ENCODE measurements at places on chromosomes 7 and 10.

DNA sequence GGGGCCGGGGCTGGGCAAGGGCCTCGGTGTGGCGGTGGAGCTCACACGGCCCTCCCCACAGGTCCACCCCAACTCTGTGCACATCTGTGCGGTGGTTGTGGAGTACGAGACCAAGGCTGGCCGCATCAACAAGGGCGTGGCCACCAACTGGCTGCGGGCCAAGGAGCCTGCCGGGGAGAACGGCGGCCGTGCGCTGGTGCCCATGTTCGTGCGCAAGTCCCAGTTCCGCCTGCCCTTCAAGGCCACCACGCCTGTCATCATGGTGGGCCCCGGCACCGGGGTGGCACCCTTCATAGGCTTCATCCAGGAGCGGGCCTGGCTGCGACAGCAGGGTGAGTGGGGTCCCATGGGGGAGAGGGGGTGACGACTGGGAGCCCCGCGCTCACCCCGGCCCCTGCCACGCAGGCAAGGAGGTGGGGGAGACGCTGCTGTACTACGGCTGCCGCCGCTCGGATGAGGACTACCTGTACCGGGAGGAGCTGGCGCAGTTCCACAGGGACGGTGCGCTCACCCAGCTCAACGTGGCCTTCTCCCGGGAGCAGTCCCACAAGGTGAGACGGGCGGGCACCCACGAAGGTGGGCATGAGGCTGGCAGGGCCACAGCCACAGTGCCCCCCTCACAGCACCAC, 8.8 kb downstream of the TMEM120A start:
- no peak for DNase-seq

GRCh38 chr10:129090618-129091366, 376.2 kb upstream of the MGMT start:
- no peak for DNase-seq

DNA sequence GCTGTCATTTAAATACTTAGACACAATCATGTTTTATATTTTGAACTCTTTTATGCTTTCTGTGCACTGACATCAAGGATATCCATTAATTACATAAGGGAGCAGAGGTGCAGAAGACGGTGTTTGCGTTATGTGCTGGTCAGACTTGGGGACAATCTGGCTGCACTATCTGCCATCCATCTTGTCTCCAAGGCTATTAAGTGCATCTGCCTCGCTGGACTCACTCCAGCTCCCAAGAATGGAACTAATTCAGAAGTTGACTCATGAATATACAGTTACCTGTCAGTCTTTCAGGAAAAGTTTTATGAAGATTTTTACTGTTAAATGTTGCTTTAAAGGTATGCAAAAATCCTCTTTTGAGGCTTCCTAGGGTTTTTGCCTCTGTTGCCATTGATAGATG, 391.0 kb downstream of the SUGCT start:
- no peak for DNase-seq

- DNase-seq = no peak
Measured at GRCh38 chr7:29319719-29320521, 125.3 kb downstream of the CHN2 start.

DNA sequence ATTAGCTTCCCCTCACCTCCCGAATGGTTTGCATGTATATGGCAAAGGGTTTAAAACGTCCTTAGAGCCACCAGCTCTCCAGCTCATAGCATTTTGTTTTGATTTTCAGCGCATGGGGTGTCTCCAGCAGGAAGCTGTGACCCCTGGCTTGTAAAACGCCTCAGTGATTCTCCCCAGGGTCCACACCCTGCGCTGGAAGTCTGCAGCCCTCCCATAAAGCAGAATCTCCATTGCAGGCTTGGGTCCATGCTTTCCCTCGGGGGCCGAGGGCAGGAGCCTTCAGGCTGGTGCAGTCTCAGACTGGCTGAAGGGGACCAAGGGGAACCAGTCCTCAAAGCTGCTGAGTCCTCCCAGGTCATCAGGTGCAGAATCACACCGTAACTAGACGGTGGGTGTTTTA, 109.7 kb downstream of the VIPR2 start:
- DNase-seq = no peak

- DNase-seq = no peak
Measured at GRCh38 chr10:133122171-133122935, 34.6 kb downstream of the ADGRA1 start.

DNA sequence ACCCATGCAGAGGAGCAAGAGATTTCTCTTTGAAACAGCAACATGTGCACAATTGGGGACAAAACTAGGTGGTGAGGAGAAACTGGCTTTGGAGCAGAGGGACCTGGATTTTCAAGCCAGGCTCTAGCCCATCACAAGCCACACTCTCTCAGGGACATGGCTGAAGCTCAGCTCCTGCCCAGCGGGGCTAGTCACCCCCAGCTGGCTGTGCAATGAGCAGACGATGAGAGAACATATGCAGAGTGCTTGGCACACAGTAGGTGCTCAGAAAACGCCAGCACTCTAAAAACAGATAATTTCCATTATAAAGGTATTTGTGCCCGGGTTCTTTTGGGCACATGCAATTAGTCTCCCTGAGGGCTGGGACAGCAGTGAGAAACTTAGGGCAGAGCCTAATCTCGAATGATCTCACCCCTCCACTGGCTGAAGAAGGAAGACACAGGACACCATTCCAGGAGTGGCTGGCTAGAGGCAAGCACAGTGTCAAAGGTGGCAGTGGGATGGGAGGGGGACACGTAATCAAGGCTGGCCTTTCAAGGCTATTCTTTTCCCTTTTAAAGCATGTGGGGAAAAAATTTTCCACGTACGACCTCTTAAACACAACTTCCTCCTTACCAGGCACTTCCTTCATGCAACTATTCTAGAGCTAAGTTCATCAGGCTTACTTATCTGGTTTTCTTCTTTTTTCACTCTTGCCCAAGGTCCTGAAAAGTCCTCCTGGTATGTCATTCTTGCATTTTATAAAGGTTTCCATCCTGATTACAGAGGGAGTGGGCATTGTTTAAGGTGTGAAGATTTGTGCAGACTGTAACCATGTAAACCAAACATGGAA, 15.1 kb downstream of the FAM53B start:
- no peak for DNase-seq

Measured in stimulated activated naive CD4-positive, alpha-beta T cell treated with Interleukin-2 at 50 U/mL for 16 hours (primary cell).